ENCODE measurements at places on chromosomes 2 and 18.

DNA sequence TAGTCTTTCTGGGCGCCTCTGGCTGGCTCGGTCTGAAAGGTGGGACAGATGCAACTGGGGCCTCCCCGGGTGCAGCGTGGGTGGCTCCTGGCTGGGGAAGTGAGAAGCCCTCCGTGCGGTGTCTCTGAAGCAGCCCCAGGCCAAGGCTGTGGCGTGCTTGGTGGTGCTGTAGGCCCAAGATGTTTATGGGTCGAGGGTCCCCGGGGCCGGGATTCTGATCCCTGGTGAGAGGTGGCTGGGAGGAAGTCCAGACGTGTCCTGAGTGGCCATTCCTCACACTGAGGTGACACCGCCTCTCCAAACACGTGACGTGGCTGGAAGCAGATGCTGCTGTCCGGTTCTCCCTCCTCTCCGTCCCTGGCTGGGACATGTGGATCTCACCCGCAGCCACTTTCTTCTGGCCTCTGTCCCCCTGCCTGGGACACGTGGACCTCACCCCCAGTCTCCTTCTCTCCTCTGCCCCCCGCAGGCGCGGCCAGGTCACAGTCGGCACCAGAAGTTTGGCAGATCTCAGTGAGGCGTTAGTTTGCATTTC lies 12.6 kb downstream of the RTP5 start:
- peak; percentile 32 for DNase-seq

- no peak for DNase-seq
Measured at GRCh38 chr18:4870177-4870773, 326.8 kb downstream of the AKAIN1 start.

DNA sequence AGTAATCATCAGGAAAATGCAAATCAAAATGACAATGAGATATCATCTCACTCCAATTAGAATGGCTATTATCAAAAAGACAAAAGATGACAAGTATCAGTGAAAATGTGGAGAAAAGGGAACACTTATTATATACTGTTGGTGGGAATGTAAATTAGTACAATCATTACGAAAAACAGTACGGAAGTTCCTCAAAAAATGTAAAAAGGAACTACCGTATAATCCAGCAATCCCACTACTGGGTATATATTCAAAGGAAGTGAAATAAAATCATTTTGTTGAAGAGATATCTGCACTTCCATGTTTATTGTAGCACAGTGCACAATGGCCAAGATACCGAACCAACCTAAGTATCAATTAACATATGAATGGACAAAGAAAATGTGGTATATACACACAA lies 52.4 kb upstream of the TEX51 start:
- DNase-seq = peak; percentile 66

- peak; percentile 76 for DNase-seq
Measured at GRCh38 chr2:68357605-68358337, 7.3 kb upstream of the PLEK start.

DNA sequence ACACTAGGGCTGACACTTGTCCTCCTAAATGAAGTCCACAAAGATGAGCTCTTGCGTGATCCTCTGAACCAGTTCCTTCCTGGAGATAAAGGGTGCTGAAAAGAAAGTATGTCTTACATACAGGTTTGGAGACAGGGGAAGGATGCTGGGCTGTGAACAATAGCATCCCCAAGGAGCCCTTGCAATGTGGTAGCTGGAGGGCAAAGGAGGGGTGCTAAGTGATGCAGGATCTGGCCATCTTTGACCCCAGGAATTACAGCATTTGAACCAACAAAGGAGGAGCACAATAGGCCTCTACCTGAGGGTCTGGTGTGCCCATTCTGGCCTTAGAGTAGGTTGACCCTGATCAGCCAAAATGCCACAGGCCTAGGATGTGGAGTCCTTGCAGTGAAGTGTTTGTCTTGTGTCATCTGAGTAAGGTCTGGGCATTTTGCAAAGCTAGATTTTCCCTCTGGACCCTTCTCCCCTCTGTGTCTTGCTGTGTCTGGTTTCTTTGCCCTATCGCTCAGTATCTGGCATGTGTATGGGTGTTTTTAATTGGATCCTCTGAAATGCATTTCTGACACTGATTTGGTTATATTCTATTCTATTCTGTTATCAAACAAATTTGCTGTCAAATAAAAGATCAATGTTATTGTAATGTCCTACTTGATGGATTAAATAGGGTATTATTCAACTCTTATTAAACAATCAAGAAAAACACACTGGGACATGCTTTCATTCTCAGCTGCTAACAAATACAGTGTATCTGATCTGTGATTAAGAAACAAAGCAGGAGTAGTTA lies 364.8 kb upstream of the MEIS1 start:
- DNase-seq = no peak

DNA sequence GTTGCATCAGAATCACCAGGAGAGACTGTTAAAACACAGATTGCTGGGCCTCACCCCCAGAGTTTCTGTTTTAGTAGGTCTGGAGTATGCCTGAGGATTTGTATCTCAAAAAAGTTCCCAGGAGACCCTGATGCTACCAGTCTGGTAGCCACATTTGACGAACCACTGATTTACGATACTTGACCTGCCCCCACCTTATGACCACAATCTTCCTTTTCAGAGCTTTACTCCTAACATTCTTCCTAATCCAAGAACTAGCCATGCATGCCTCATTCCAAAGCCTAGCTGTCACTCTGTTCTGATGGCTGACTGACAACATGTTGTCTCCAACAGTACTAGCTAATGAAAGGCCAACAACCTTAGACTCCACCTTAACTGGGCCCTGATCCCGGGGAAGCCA lies 191.4 kb downstream of the MBD2 start:
- no peak for DNase-seq

DNA sequence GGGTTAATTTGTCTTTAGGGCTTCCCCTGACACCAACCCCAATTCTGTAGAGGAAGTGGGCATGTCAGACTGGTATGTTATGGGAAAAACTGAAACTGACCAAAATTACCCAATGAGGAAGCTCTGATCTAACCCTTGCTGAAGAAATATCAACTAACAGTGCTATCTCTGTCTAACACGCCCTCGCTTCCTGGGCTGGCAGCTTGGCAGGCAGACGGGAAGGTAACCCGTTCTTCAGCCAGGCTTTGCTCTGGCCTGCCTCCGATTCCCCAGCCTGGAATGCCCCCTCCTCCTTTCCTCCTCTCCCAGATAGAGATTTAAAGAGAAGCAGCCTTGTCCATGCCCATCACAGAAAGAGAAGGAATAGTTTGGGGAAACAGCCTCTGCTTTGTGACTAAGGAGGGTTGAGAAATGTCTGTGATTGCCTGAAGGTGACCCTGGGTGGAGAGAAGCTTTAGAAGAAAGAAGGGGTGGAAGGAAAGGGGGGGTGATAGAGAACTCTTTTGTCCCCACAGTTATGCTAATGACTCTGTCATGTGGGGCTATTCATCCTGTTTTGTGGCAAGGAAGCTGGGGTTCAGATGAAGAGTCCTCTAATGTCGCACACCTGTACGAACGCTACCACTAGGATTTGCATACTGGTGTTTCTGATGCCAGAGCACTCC lies 15.4 kb downstream of the HK2 start:
- DNase-seq = peak; percentile 98
